ENCODE measurements at places on chromosomes 12 and 14.

DNA sequence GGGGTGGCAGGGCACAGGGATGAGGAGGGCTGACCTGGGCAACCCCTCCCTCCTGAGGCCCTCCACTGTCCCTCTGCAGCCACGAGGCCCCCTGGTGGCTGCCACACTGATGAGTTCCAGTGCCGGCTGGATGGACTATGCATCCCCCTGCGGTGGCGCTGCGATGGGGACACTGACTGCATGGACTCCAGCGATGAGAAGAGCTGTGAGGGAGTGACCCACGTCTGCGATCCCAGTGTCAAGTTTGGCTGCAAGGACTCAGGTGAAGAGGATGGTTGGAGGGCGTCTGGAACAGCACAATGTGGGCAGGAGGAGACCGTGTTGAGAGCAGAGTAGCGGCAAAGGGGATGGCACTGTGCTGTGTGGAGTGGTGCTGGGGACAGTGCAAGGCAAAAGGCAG lies 25.7 kb upstream of the LRP1-AS start:
- DNase-seq, result no peak

DNA sequence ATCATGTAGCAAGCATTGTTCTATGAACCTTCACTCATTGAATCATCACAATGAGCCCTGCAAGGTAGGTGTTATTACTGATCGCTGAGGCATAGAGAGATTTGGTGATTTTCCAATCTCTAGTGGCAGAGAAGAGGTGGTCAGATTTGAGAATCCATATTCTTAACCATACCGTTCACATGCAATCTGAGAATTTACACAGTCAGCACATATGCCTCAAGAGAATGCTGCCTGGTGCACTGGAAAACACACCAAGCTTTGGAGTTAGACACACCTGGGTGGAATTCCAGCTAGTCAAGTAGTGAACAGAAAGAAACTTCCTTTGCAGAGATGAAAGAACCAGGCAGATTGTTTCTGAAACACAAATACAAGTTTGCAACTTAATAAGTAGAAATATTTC lies 94.1 kb downstream of the LGR5 start:
- DNase-seq, result no peak

- no peak for DNase-seq
These were observed 136.3 kb downstream of the SOX5 start for GRCh38 chr12:23813206-23813605.

DNA sequence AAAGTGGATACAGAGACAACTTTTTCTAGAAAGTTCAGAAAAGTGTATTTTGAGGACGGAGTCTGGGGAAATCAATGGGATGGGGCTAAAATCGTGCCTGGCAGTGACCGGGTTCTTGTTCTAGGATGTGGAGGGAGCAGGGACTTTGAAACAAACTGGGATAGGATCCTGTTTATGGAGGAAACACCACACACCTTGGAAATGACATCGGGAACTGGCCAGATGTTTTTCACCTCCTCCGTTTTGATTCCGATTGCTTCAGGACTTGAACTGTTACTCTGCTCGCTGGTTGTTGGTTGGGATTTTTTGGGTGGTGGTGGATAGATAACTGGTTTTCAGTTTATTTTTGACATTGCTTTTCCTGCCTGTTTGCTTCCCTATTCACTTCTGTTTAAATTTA lies 506 bp downstream of the EMP1 start:
- no peak for DNase-seq
